ENCODE measurements at places on chromosomes 16 and 17.

GRCh38 chr17:16027708-16028584 lies 28.3 kb downstream of the TTC19 start:
- DNase-seq: no peak

DNA sequence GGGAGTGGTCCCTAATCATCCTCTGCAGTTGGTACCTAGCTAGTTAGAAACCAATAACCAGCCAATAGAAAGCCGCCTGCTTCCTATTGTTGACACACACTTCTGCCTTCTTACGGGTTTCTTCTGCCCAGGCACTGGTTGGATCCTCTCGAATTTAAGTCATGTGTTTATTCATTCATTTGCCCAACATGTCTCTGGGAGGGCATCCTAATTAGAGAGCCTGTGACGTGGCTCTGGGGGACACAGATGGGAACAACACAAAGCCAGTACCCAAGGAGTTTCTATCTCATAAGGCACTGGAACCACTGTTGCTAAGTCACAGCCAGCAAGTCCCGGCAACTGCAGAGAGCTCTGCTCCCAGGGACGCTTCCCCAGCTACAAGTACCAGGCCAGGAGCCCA lies 300.7 kb upstream of the TNRC6C start:
- DNase-seq: no peak

DNA sequence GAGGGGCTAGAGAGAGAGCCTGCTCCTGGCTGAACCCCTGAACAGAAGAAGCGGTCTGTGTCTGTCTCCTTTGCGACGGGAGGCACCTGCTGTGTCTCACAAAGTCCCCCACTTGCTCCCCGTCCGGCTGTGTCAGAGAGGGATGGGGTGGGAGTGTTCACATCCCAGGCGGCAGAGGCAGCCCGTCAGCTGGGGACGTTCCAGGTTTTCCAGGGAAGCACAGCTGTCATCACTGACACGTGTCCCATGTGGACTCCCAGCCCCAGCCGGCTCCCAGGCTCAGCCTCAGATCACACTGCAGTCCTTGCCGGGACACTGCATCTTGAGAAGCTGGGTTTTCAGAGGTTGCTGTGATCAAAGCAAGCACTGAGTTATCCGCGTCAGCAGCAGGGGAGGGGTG lies 1.6 kb downstream of the TELO2 start:
- DNase-seq: no peak

DNA sequence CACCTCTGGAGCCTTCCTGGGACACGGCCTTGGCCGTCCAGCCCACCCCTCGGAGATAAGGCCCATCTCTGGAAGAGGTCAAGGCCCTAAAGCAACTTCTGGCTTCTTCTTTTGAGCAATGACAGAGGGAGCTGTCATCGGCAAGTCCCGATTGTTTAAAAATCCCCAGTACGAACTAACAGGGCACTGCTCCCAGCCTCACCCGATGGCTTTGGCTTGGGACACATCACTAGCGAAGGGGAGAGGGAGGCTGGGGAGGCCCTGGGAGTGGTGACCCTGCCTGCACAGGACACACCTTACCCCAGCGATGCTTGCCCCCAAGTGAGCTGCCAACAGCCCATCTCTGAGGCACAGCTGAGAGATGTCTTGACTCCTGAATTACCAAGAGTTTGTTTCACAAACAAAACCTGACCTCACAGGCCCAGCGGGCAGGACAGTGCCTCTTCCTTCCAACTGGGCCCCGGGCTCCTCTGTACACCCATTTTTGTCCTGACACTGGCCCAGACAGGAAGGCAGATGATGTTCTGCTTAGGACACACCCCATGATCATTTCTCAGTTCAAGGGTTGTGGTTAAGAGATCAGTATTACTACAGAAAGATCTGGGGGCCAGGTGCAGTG lies 4.8 kb downstream of the SYNGR2 start:
- DNase-seq: no peak

DNA sequence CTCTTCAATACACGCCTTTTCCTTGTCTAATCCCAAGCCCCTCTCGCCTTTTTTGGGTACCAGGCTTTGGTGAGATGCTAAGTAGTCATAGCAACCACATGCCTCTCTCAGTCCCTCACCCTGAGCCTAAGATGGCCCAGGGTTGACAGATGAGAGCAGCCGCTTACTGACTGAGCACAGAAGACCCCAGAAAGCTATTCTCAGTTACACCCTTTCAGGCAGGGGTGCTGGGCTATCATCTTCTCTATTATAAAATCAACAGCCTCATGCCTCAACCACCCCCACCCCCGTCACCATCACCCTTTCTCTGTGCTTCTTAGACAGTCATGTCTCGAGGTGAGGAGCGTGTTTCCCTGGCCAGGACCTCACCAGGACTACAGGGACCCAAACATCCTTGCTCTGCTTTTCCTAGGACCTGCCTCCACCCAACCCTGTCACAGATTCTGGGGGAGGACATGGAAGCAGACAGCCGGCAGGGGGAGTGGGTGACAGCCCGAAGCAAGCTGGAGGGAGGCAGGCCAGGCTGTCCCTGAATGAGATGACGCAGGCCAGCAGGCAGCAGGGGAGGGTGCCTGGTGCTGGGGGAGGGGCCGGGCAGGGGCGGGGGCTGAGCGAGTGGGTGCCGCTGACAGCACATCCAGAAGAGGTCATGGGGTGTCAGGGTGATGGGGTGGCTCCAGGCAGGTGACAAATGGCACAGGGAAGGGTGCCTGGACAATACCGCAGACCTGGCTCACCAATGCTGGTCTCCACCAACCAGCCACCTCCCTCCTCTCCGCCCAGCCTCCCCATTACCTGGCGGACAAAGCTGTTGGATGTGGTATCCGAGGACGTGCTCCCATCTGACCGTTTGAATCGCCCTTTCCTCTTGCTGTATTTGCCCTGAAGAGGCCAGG lies 3.1 kb downstream of the CACNB1 start:
- peak; percentile 73 for DNase-seq

DNA sequence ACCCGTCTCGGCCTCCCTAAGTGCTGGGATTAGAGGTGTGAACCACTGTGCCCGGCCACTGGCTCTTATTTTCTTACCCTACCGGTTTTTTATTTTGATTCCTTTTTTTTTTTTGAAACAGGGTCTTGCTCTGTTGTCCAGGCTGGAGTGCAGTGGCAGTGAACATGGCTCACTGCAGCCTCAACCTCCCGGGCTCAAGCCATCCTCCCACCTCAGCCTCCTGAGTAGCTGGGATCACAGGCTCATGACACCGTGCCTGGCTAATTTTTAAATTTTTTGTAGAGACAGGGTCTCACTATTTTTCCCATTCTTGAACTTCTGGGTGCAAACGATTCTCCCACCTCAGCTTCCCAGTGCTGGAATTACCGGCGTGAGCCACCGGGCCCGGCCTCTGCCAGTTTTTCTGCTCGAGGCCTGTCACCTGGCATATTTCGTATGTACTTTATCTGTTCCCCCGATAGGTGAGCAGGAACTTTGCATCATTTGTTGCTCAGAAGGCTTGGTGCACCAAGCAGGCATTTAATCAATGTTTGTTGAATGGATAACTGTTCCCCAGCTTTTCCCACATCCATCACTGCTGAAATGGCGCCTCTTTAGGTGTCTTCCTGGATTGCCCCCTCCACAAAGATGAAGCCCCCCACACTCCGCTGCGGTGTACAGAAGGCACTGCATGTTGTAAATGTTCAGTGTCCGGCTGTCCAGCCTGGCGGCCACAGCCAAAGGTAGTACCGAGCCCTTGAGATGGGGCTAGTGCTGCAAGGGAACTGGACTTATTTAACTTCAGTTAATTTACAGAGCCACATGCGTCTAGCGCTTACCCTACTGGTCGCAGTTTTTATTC lies 858 bp upstream of the TELO2 start:
- no peak for DNase-seq

GRCh38 chr17:82496529-82497434 lies 22.8 kb upstream of the FOXK2 start:
- peak; percentile 92 for DNase-seq

DNA sequence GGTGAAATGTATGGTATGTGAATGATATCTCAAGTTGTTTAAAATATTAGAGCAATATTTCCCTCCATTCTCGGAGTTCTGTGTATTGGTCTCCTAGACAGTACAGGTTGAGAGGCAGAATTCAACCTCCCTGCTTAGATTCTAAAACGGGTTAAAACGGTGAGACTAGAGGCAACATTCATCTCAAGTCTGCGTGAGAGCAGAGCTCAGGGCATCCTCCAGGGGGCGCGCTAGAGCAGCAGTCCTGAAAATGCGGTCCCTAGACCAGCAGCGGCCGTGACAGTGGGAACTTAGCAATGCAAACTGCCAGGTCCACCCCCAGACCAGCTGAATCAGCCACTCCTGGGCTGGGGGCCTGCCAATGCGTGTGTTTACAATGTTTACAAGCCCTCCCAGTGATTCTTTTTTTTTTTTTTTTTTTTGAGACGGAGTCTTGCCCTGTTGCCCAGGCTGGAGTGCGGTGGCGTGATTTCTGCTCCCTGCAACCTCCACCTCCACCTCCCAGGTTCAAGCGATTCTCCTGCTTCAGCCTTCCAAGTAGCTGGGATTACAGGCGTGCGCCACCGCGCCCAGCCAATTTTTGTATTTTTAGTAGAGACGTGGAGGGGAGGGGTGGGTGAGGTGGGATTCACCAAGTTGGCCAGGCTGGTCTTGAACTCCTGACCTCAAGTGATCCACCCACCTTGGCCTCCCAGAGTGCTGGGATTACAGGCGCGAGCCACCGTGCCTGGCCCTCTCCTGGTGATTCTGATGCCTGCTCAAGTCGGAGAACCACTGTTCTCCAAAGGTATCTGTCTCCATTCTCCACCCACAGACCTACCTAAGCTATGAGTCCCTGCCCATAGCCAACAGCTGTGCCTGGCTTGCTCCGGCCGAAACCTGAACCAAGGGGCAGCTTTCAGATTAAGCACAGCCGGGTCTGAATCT lies 24.2 kb downstream of the KLHL36 start:
- no peak for DNase-seq

GRCh38 chr17:80960037-80960796 lies 31.4 kb upstream of the CHMP6 start:
- no peak for DNase-seq

GRCh38 chr17:6472517-6472916 lies 28.3 kb downstream of the PIMREG start:
- no peak for DNase-seq

- peak; percentile 48 for DNase-seq
Measured at GRCh38 chr16:63466-63865, 9.0 kb downstream of the RHBDF1 start.

DNA sequence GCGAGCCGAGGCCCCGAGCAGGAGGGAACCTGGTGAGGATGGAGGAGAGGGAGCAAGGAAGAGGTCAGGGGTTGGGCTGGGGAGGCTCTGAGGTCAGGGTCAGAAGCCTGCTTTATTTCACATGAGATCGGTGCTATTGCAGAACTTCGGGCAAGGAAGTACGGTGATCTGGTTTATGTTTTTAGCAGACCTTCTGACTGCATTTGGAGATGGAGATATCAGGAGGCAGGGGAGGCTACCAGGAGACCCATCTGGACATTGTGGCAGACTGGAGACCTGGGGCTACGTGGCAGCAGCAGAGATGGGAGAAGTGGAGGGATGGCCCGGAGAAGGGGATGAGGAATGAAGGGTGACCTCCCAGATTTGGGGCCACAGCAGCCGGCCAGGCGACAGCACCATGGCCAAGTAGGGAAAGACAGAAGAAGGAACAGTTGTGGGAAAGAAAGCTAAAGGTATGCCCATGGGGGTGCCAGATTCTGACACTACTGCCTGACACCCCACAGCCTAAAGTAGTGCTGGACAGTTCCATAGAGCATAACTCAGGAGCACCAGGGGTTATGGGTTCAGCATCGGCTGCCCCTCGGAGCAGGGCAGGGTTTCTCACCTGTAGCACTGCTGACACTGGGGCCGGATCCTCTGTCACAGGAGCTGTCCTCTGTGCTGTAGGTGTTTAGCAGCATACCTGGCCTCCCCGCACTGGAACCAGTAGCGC lies 7.4 kb downstream of the CACNG4 start:
- DNase-seq: no peak

- no peak for DNase-seq
Measured at GRCh38 chr16:88655733-88656281, 5.0 kb upstream of the CYBA start.

DNA sequence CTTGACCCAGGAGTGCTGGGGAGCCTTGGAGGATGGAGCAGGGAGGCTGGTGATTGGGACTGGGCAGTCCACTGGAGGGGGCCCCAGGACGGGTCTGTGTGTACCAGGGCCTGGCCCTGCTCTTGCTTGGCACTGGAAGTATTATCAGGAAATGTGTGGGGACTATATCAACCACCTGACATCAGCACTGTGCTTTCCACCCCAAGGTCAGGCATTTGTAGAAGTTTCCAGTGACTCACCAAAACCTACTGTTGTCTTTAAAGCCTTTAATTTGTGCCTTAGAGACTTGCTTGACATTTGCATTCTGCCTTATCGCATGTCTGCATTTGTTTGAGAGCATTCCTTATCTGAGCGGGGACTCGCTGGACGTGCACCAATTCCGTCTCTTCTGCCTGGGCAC lies 323.1 kb downstream of the FOXL1 start:
- DNase-seq: no peak

DNA sequence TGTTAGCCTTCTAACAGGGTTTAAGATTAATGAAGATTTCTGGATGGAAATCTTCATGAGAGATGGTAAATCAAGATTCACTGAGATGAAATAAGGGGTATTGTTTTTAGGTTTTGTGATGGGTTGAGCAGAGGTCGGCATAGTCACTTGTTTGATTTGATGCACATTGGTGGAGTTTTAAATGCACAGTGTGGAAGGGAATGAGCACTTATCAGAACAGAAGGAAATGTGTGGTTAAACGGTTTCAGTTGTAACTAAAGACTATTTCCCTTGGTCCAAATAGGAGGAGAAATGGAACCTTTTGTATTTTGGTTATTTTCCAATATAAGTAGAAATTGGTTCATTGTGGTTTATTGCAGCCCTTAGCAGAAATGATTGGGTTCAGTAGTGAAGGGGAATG lies 34.1 kb downstream of the CBFB start:
- DNase-seq: no peak

DNA sequence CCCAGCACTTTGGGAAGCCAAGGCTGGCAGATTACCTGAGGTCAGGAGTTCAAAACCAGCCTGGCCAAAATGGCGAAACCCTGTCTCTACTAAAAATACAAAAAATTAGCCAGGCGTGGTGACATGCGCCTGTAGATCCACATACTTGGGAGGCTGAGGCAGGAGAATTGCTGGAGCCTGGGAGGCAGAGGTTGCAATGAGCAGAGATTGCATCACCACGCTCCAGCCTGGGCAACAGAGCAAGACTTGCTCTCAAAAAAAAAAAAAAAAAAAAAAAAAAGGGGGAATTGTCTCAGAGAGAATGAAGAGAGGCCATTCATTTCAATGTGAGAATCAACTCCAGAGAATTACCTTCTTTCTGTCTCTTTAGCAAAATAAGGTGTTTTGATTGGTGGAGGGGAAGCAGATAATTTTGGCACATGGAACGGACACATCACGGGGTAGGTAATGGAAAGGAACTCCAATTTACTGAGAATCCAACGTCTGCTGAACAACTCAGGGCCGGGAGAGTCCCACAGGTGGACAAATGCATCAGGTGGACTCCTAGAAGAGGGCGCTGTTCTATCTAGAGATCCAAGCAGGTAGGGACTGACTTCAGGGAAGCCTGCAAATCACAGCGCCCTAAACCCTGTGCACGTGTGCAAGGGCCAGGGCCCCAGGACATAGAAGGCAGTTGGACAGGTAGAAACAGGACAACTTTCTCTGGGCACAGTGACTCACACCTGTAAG lies 77.5 kb downstream of the BMERB1 start:
- no peak for DNase-seq

- no peak for DNase-seq
Measured at GRCh38 chr16:66604376-66605176, at the start of gene CMTM3. Gene CMTM3 (plus strand): TSS chr16:66604704. CDS start chr16:66604806, 102 bp downstream.

- DNase-seq: no peak
Measured at GRCh38 chr17:56350592-56350991, 197.3 kb downstream of the ANKFN1 start.

Measured in C1 segment of cervical spinal cord (tissue), 14 donors.